Activated CD8-positive, alpha-beta T cell treated with anti-CD3 and anti-CD28 coated beads, Interleukin-2, amount 10 ng/mL, durations not matched to agents 7 days and 5 days (primary cell): ENCODE measurements at places on chromosomes 11 and 22. TPM values are rescaled to one million over a fixed set of nuclear protein-coding genes. Genes with fewer than 3 reads are reported as not detected.

- DNase-seq = peak; percentile 55
These were observed 1.0 kb upstream of the ZNF143 start for GRCh38 chr11:9459667-9460321.

Gene CSNK2A3
- total RNA-seq = 3.6 TPM

DNA sequence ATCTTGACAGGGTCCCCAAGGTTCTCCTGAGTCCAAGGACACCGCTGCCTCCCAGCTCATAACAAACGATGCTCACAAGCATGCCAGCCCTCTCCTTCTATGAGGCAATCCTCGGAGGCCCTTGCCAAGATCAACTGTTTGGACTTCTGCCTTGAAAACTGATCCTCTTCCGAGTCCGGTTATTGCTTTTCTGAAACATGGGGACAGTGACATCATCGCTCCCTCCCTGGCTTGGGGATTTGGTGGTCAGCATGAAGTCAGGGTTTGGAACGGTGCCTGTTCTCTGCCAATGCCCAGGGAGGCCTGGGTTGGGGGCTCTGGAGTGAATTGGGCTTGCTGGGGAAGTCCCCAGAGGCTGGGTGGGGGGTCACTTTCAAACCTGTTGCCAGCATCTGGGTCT is 149.3 kb downstream of the FBXO7 start:
- DNase-seq = no peak

Gene OR5B21
- 0.40 TPM for total RNA-seq
